ENCODE measurements at places on chromosomes 4 and X. TPM values are rescaled to one million over a fixed set of nuclear protein-coding genes. Genes with fewer than 3 reads are reported as not detected.

DNA sequence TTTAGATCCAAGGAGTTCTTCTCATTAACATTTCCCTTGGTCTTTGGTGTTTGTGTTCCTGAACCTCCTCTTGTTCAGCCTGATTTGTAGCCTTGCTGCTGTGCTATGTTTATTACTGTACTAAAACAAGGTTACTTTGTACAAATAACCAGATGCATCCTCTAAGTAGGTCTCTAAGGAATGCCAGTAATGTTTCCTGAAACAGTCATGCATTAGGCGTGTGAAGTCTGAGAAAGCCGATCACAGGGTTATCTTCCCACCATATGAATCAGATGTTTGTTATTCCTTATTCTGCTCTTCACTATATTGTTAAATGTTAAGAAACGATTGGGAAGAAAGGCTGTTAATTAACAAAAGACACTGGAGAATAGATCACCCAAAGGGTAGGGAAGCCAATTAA, 66.9 kb downstream of the GALNTL6 start:
- no peak for DNase-seq

- no peak for DNase-seq
These were observed 9.7 kb upstream of the TMEM165 start for GRCh38 chr4:55386073-55386472.

DNA sequence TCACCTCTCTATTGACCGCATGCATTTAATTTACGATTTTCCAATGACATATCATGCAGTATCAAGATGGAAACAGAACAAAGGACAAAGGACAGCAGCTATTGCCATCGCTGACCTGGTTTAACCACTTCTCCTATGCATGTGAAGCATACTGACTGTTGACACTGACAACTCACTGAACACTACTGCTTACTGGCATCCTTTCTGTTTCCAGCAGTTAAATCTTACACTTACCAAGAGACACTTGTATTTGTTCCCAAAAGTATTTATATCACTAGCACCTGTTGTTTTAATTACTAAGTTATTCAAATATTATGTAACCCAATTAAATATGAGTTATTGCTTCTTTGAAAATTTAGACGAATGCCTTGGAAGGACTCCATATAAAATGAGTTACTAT, 176.7 kb downstream of the PDGFC start:
- no peak for DNase-seq

GRCh38 chr4:25638806-25639205, 16.8 kb upstream of the SLC34A2 start:
- DNase-seq = no peak

Gene ARHGAP4
- total RNA-seq = 7.8 TPM

- DNase-seq = no peak
These were observed 91.0 kb upstream of the TRIM2 start for GRCh38 chr4:153113061-153113837.

DNA sequence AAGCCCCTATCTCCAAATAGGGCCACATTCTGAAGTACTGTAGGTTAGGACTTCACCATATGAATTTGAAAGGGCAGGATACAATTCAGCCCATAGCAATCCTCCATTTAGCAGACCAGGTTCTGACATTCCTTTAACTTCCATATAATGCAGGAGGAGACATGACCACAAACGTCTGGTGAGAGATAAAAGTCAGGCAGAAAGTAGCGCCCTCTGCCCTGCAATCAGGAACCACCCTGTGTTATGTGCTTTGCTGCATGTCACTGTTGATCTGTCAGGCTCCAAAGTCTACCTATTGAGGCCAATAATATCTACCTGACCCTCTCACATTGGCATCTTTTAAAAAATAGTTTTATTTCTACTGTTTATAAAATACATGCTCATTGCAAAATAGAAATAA, 30.2 kb upstream of the SEPSECS start:
- no peak for DNase-seq

Gene PDS5A
- 22.9 TPM for total RNA-seq

- no peak for DNase-seq
These were observed 95.9 kb downstream of the PDS5A start for GRCh38 chr4:39881789-39882188.

Gene MORC4
- 2.5 TPM for total RNA-seq
